Effector memory CD8-positive, alpha-beta T cell (primary cell): ENCODE measurements at places on chromosomes 3 and 15.

- DNase-seq, result peak; percentile 52
Observed at GRCh38 chr15:71743861-71744382, 66.4 kb upstream of the NR2E3 start.

DNA sequence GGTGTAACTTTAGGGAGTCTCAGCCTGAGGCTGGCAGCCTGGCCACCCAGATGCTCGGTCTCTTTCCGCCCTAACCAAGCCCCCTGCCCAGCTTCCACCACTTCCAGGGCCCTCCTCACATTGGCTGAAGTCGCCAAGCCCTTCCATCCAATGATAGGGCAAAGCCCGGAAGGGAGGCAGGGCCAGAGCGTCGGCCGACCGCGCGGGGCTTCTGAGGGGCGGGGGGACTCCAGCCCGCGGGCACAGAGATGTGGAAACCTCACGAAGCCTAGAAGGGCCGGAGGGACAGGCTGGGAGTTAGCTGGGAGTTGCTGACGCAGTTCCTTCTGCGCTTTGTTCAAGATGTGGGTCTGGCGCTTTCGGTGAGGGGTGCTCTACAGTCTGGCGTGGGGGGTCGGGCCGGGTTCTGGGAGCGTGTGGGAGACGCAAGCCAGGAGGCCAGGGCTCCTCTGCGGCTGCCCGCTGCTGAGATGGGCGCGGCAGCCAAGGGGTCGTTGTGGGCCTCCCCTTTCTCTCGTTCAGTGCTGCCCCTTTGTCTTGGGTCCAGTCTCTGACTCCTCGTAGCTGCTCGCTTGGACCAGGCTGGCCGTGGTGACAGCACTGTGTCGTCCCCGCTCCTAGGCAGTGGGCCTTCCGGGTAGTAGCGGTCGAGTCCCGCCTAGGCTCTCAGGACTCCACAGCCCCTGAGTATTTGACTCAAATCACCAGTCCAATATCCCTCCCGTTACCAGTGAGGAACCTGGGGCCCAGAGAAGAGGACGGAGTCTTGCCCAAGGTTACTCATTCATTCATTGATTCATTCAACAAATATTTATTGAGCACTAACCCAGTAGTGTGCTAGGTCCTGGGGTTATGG, at the start of gene ZNF660:
TSS of gene ZNF660 (plus strand) at position 319 of the 856 bp plus-strand sequence. CDS start 9,230 bp downstream, outside the sequence.
- no peak for DNase-seq

GRCh38 chr3:168094877-168095610, 680 bp downstream of the GOLIM4 start:
- peak; percentile 7 for DNase-seq

GRCh38 chr3:117201901-117202774, 492.6 kb downstream of the TUSC7 start:
- DNase-seq, result no peak

DNA sequence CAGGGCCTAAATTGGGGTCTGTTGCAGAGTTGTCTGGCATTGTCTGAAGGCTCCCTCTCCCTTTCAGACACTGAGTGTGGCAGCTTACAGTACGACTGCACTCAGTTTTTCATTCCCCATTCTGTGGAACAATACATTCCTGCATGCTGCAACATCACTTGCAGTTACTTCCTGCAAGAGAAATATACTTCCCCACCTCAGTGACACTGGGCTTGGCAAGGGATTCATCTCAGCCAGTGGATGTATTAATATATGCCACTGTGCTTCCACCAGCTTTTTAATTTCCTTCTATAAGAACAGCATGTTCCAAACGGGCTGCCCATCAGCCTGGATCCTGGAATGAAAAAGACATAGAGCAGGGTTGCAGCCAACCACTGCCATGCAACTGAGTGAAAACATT, 23.1 kb downstream of the B3GALNT1 start:
- DNase-seq, result no peak

DNA sequence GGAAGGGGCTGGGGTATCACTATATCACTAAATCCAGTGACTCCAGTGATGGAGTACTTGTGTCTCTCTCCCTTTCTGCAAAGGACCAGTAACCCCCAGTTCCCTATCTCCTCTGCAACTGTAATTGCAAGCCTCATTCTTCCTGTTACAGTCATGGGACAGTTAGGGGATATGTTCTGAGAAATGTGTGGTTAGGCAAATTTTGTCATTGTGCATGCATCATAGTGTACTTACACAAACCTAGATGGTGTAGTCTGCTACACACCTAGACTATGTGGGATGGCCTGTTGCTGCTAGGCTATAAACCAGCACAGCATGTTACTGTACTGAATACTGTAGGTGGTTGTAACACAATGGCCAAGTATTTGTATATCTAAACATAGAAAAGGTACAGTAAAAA, 2.2 kb downstream of the VPS8 start:
- DNase-seq, result no peak

- no peak for DNase-seq
Observed at GRCh38 chr15:36982430-36982829, 117.9 kb downstream of the MEIS2 start.

GRCh38 chr3:128585974-128586373, 64.6 kb downstream of the RPN1 start:
- DNase-seq, result no peak
